ENCODE measurements at places on chromosomes 1 and 21. TPM values are rescaled to one million over a fixed set of nuclear protein-coding genes. Genes with fewer than 3 reads are reported as not detected.
A peak's percentile ranks its signal among the peaks of the same experiment; 100 is the strongest.

Gene MAN1C1
- 22.8 TPM for total RNA-seq

DNA sequence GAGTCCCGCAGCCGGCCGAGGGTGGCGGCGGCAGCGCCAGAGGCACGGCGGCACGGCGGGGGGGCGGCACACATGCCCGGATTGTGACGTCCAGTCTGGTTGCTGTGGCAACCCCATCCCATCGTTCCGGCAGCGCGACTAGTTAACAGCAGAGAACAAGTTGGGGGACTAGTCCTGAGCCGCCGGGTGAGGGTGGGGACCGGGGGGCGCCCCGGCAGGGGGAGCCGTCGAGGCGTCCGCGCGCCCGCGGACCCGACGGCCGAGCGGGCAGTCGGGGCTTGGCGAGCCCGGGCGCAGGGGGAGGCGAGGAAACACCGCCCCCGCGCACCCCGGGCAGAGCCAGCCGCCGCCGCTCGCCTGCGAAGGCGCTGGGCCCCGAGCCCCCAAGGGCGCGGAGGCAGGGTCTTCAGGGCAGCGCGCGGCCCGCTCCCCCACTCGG is at the start of gene CHD5:
CHD5 (minus strand) TSS at position 54 of the 439 bp plus-strand sequence. CDS start 298 bp downstream, outside the sequence.
- no peak within 1 kb of the TSS for H3K27ac ChIP-seq
- no peaks in the 10 kb centered on the region for H3K36me3 ChIP-seq
- DNase-seq, result no peak
- peak within 1 kb of the TSS; percentile 10 for H3K4me3 ChIP-seq

GRCh38 chr1:229781453-229781852 is 155.4 kb downstream of the URB2 start:
- no peaks in the 10 kb centered on the region for H3K4me1 ChIP-seq
- H3K27me3 ChIP-seq, result no peaks in the 10 kb centered on the region
- no peak overlapping the region for H3K4me3 ChIP-seq

Gene IQGAP3
- 1.5 TPM for total RNA-seq

Gene PBXIP1
- 140 TPM for total RNA-seq

DNA sequence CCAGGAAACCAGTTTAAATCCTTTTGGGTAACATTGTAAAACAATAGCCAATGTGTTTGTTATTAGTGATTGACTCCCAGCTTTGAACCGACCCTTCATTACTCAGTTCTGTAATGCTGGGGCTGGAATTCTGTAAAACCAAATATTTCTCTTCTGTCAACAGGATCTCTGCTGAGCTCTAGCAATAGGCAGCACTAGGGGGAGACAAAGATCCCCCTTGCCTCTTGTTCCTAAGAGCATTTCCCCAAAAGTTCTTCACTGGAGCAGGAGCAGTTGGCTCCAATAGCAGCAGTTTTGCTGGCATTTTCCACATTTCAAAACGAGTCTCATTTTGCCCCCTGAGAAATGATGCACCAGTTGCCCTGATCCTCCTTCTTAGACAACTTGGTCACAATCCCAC is 1671.1 kb downstream of the MRPL39 start:
- H3K27me3 ChIP-seq, result no peaks in the 10 kb centered on the region
- no peaks in the 10 kb centered on the region for H3K4me1 ChIP-seq

DNA sequence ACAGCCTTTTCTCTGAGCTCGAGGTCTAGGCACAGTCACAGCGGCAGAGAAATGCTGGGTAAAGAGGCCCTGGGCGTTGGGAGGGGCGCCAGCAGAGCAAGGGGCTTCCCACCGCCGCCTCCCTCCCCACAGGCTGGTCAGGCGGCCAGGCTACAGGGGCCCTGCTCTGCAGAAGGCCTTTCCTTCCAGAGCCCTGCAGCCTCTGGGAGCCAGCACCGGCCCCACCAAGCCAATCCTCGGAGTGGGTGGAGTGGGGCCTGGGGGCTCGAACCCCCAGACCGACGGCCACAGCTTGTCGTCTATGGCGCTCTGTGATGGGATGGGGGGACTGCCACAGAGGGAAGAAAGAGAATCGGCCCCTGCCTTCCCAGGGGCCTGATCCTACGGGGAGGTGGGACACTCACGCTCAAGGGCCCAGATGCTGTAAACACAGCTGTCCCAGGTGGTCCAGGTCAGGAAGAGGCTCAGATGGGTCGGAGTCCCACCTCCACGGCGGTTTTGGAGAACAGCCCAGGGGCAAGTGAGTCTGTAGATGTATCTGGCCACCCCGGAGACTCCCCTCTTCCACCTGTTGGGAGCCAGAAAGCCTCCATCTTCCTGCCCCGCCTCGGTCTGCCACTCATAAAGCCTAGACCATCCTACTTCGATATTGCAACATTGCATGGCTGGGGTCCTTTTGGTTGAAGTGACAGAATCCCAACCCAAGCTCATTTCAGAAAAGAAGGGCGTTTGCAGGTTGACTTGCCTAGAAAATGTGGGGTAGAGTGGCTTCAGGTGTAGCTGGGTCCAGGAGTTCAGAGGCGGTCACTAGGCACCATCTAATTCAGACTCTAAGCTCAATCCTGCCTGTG is 95.6 kb downstream of the SIK1 start:
- peaks cover 10% of the 10 kb centered on the region for H3K4me1 ChIP-seq
- no peaks in the 10 kb centered on the region for H3K27me3 ChIP-seq
- no peaks in the 10 kb centered on the region for H3K36me3 ChIP-seq
- no peak overlapping the region for H3K4me3 ChIP-seq
- H3K27ac ChIP-seq, result peak overlapping the region; percentile 81

Gene PIGM
- 5.9 TPM for total RNA-seq

DNA sequence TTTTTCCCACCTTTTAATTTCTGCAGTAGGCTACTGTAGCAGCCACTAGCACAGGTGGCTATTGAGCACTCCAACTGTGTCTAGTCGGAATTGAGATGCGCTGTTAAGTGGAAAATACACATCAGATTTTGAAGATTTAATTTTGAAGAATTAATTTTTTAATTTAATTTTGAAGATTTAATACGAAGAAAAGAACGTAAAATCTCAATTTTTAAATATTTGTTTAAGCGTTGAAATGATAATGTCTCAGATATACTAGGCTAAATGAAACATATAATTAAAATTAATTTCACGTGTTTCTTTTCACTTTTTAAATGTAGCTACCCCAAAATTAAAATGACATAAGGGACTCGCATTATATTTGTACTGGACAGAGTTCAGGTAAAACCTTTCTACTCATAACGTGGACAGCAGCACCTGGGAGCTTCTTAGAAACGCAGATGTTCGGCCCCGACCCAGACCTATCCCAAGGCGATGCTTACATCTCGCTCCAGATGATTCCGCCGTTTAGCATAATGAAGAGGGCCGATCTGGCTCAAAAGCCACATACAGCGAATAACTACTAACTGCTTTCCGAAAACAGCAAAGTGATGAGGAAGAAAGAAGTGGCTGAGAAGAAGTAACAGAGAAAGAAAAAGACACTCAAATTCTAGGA is 717 bp downstream of the CRYZL1 start:
- no peaks in the 10 kb centered on the region for H3K27me3 ChIP-seq
- peak overlapping the region; percentile 88 for H3K27ac ChIP-seq
- H3K4me3 ChIP-seq, result peak overlapping the region; percentile 97

DNA sequence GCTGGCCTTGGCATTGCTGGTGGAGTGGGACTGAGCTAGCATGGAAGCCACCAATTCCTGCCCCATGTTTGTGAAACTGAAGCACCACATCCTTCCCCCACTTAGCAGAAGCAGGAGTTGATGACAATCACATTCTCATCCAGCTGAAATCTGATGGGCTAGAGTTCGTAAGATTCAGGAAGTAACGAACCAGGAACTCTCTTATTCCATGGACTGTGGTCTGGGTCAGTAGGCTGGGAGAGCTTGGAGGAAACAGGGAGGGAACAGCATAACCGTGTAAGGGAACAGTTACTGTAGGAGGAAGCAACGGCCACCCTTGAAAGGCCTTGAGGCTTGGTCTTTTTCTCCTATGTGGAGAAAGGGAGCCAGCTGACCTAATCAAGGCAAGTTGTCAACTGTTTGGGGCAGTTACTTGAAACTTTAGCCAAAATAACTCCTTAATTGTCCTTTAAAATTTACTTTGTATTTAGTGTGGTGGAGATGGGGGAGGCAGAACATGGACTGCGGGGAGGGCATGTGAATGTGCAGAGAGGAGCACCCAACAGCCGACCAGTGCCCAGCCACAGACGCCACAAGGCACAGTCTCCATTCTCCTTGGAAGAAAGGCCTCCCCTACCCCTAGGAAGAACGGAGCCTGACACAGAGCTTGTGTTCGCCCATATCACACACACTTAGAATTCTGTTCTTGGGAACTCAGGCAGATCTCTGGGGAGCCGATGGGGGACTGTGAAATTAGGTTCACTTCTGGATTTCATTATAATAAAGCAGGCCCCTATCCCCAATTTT is 2.0 kb upstream of the COQ8A start:
- no peak for DNase-seq
- no peak overlapping the region for H3K4me3 ChIP-seq
- H3K36me3 ChIP-seq, result no peaks in the 10 kb centered on the region

DNA sequence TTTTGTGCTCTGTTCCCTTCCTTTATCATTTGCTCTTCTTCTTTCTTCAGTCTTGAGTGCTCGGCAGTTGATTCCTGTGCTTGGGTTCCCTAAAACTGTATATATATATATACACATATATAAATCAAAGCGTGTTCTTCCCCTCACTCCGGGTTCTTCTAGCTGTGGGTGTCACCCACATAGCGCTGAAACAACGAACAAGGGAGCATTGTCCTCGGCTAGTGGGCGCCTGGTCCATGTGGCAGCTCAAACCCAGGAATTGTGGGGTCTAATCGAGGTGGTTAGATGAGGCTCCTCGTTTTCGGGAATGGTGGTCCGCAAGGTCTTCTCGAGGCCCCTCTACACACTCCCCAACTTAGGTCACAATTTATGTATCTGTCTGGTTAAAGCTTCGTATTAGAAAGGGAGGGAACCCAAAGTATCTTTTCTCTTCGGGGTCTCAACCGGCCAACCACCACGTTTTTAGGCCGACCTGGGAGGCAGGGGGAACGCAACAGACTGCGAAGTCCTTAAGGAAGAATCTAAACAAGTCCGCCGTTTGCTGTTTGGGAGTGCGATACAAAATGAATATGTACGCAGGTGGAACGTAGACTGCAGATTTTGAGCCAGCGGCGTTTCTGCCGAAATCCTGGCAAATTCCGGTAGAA is 504 bp upstream of the SDHC start:
- DNase-seq, result no peak
- no peaks in the 10 kb centered on the region for H3K4me1 ChIP-seq
- peak overlapping the region; percentile 74 for H3K4me3 ChIP-seq
- no peaks in the 10 kb centered on the region for H3K27me3 ChIP-seq
- H3K27ac ChIP-seq, result peak overlapping the region; percentile 88

GRCh38 chr1:178323067-178323466 is 173.7 kb downstream of the CLEC20A start:
- no peaks in the 10 kb centered on the region for H3K4me1 ChIP-seq
- no peaks in the 10 kb centered on the region for H3K36me3 ChIP-seq
- H3K27me3 ChIP-seq, result no peaks in the 10 kb centered on the region

Gene SRGAP2C
- total RNA-seq, result 15.6 TPM

Gene CFHR2
- not detected for total RNA-seq

Gene TMIGD3
- total RNA-seq, result 0.64 TPM

- H3K36me3 ChIP-seq, result no peaks in the 10 kb centered on the region
- no peaks in the 10 kb centered on the region for H3K4me1 ChIP-seq
- DNase-seq, result no peak
- no peak overlapping the region for H3K27ac ChIP-seq
These were observed 676.9 kb upstream of the ADGRL4 start for GRCh38 chr1:79683420-79683819.

DNA sequence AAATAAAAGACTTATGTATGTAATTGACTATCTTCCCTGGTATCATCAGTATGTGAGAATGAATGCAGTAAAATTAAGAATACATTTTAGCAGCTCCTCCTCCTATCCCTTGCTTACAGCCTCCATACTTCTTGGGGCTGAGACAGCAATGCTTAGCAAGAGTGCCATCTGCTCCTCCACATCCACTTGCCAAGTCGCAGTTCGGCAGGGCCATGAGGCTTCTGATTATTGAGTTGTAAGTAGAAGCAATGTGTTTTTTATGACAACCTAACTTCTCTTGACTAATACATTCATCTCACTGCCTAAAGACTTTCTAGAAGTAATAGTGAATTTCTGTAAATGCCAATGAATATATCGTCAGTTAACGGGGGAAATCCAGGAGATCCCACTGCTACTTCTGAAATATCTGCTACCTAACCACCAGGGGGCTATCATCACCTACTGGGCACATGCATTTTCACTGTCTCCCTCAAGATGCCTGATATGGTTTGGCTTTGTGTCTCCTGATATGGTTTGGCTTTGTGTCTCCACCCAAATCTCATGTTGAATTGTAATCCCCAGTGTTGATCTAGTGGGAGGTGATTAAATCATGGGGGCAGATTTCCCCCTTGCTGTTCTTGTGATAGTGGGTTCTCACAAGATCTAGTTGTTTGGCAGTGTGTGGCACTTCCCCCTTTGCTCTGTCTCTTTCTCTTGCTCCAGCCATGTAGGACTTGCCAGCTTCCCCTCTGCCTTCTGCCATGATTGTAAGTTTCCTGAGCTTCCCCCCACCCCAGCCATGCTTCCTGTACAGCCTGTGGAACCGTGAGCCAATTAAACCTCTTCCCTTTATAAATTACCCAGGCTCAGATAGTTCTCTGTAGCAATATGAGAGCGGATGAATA is 59.6 kb downstream of the EXTL2 start:
- H3K27ac ChIP-seq, result no peak overlapping the region
- H3K36me3 ChIP-seq, result no peaks in the 10 kb centered on the region
- no peak overlapping the region for H3K4me3 ChIP-seq
- H3K4me1 ChIP-seq, result no peaks in the 10 kb centered on the region

- H3K4me1 ChIP-seq, result no peaks in the 10 kb centered on the region
- no peaks in the 10 kb centered on the region for H3K27me3 ChIP-seq
- no peak overlapping the region for H3K27ac ChIP-seq
- no peaks in the 10 kb centered on the region for H3K36me3 ChIP-seq
- H3K4me3 ChIP-seq, result no peak overlapping the region
These were observed 36.7 kb upstream of the PDC start for GRCh38 chr1:186497651-186498050.

- no peak overlapping the region for H3K4me3 ChIP-seq
- no peak for DNase-seq
- no peaks in the 10 kb centered on the region for H3K36me3 ChIP-seq
- no peaks in the 10 kb centered on the region for H3K4me1 ChIP-seq
- no peak overlapping the region for H3K27ac ChIP-seq
These were observed 34.6 kb upstream of the DNAH14 start for GRCh38 chr1:224894915-224895314.

Gene HAO2
- not detected for total RNA-seq

GRCh38 chr1:242011894-242012660 is 13.2 kb upstream of the MAP1LC3C start:
- H3K27ac ChIP-seq, result no peak overlapping the region
- H3K36me3 ChIP-seq, result no peaks in the 10 kb centered on the region
- H3K4me1 ChIP-seq, result no peaks in the 10 kb centered on the region
- no peaks in the 10 kb centered on the region for H3K27me3 ChIP-seq
- no peak overlapping the region for H3K4me3 ChIP-seq

Gene AGMAT
- 0.96 TPM for total RNA-seq

Gene SLC22A15
- total RNA-seq, result 6.7 TPM

DNA sequence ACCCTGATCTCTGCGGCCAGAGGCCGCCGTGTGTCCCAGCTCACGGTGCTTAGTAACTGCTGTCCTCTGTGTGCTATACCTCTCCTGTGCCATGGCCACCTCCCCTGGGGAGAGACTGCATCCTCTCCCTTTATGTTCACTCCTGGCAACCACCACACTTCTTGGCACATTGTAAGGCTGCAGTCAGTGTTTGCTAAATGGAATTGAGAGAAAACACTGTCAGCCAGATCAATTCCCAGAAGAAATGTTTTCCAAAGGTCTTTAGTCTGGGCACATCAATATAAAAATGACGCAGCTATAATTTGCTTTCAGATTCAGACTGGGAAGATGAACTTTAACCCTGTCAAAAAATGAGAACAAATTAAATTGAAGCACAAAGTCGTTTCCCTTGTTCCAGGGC is 96.8 kb downstream of the BEND5 start:
- no peak overlapping the region for H3K4me3 ChIP-seq
- no peak for DNase-seq
- H3K27me3 ChIP-seq, result no peaks in the 10 kb centered on the region
- H3K36me3 ChIP-seq, result no peaks in the 10 kb centered on the region

Gene WNT3A
- total RNA-seq, result 4.8 TPM

Gene LRRC71
- total RNA-seq, result not detected

Measured in prostate gland (tissue), 2 donors.